T47D (cell line): ENCODE measurements at places on chromosomes 7 and 10.

- no peak for DNase-seq
Measured at GRCh38 chr7:33750177-33750576, 155.2 kb upstream of the BMPER start.

DNA sequence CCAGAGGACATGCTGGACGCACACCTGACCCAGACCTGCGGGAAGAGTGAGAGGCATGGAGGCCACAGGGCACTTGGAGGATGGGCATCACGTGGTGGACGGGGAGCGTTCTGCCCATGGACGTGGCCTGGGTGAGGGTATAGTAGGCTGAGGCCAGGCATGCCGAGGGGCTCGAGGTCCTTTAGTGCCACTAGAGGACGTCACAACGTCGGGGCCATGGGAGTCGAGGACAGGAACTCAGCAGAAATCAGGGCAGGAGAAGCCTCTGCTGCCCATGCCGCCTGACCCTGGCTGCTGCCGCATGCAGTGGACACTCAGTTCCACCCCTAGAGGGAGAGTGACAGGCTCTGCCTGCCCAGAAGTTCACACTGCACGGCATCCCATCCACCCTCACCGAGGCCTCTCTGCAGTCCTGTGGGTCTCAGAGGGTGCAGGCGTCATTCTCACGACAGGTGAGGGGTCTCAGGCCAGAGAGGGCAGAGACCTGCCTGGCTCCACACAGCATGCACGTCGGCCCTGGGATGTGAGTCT, 198.7 kb downstream of the ADARB2 start:
- no peak for DNase-seq

GRCh38 chr10:48598936-48599829, 5.7 kb downstream of the ARHGAP22 start:
- DNase-seq, result no peak

DNA sequence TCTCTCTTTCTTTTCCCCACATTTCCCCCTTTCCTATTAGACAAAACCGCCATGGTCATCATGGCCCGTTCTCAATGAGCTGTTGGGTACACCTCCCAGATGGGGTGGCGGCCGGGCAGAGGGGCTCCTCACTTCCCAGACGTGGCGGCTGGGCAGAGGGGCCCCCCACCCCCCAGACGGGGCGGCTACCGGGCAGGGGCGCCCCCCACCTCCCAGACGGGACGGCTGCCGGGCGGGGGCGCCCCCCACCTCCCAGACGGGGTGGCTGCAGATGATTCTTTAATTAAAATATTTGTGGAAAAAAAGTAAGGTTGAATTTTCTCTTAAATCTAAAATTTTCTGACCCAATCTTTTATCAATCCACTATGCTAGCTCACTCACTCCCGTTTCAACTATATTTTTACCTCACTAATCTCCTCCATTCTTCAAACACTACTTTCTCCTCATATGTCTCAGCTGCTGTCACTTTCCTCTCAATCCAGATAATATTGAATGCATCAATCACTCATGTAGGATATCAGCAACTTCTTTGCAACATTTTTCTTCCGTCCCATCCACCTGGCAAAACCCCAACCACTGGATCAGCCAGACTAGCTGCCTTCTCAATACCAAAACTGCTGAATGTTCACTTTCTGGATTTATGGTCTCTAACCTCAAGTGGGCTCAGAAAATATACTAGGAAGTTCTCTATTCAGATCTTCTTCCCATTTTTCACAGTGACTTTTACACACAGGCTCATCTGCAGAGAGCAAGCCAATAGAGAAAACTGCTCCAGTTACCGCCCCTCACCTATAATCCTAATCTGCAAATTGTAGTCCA, 81.1 kb upstream of the TRIM24 start:
- no peak for DNase-seq

- no peak for DNase-seq
Measured at GRCh38 chr10:107656932-107657331, 492.4 kb upstream of the SORCS1 start.

- DNase-seq, result no peak
Measured at GRCh38 chr7:112503361-112503972, 22.7 kb downstream of the LSMEM1 start.

DNA sequence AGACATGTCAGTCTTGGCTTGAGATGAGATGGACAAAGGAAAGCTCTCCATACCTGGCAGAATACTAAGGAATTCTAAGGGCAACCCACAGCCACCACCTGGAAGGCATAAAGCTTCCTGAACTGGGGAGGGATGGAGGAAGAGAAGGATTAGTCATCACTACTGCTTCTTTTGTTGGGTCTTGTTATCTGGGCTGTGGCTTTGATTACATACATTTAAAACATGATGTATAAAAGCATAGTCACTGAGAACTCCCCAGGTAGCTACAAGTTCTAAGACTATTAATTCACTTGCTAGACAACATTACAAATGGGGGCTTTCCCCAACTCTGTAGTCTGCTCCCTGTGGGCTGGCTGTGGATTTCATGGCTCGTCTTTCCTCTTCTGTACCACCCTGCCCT, 58.2 kb downstream of the RBM33 start:
- DNase-seq, result no peak

DNA sequence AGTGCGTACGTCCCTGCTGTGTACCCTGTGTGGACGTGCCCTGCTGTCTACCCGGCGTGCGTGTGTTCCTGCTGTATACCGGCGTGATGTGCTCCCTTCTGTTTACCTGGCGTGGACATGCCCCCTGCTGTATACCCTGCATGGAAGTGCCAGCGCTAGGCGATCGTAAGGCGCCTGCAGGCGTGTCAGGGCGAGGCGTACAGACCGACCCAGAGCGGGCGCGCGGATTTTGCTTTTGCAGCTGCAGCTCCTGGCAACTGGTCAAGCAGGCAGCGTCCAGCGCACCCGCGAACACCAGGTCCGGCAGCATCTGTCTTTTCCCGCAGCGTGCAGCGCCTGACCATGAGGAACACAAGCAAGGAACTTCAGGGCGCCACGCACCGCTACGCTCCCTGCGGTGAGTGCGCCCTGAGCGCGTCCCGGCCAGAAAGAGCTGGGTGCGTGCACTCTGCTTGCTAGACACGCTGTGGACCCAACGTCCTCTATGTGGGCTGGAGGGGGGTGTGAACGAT, 680 bp downstream of the C7orf57 start:
- peak; percentile 43 for DNase-seq

- no peak for DNase-seq
Measured at GRCh38 chr7:38658921-38659320, 27.7 kb upstream of the AMPH start.

GRCh38 chr10:33838731-33839130, 504.3 kb upstream of the NRP1 start:
- no peak for DNase-seq

DNA sequence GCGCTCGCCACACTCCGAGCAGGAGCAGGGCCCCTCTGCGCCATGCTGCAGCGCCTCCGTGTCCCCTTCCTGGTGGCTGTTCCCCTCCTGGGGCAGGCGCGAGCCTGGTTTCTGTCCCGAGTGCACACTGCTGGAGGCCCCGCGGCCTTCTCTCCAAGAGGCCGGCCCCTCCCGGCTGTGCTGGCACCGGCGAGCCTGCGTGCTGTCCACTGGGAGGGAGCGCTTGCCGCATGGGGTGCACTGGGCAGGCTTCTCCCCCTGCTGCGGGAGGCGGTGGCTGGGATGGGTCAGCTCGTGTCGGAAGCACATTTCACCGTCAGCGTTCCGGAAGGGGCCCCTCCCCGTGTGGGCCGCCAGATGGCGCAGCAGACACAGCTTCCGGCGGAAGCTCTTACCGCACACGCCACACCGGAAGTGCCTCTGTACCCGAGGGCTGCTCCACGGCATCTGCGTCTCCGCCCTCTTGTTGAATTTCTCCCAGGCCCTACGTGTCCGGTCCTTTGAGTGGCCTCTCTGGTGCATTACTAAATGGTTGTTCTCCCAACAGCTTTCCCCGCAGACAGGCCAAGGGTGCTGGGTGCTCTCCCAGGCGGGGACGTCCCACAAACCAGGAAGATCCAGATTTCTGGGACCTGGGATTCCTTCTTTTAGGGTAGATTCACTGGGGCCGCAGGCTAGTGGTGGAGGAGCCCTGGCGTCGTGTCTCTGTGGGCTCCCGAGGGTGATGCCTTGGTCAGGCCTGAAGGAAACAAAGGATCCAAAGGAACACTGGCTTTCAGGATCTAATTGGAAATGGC, 18.7 kb downstream of the ZNF786 start:
- peak; percentile 12 for DNase-seq

GRCh38 chr7:89053130-89053529, 257.6 kb upstream of the TEX47 start:
- DNase-seq, result no peak

DNA sequence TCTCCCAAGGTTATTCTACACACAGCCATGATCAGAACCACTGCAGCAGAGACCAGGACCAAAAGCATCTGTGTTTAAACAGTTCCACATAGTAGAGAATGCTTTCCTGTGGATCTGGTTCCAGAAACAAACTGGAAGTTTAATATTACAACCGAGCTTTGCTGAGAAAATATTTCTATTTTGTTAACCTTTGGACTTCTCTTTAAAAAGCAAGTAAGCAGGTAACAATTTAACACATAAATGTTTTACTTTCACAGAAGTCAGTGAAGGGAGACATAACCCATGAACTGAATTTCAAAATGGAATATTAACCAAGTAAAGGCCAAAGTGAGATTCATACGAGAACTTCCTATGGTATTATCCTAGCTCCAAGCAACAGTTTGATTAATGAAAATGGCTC, 98.6 kb upstream of the PHYHIPL start:
- DNase-seq, result no peak

- no peak for DNase-seq
Measured at GRCh38 chr10:18721067-18721466, 61.8 kb downstream of the ARL5B start.

DNA sequence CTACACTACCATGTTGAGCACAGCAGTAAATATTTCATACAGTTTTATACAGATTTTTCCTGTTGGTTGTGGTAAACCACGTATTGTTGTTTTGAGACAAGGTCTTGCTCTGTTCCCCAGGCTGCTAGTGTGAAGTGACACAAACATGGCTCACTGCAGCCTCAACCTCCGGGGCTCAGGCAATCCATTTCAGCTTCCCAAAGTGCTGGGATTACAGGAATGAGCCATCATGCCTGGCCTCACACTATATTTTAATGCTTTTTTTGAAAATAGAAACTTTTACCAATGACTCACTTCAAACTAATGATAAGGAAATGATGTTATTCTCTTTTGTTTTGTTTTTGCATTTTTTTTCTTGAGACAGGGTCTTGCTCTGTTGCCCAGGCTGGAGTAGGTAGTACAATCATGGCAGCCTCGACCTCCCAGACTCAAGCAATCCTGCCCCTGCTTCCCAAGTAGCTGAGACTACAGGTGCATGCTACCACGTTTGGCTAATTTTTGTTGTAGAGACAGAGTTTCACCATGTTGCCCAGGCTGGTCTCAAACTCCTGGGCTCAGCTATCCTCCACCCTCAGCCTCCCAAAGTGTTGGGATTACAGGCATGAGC, 210.6 kb downstream of the TPST1 start:
- DNase-seq, result no peak

GRCh38 chr10:120460776-120461175, 3.7 kb downstream of the PLPP4 start:
- no peak for DNase-seq

DNA sequence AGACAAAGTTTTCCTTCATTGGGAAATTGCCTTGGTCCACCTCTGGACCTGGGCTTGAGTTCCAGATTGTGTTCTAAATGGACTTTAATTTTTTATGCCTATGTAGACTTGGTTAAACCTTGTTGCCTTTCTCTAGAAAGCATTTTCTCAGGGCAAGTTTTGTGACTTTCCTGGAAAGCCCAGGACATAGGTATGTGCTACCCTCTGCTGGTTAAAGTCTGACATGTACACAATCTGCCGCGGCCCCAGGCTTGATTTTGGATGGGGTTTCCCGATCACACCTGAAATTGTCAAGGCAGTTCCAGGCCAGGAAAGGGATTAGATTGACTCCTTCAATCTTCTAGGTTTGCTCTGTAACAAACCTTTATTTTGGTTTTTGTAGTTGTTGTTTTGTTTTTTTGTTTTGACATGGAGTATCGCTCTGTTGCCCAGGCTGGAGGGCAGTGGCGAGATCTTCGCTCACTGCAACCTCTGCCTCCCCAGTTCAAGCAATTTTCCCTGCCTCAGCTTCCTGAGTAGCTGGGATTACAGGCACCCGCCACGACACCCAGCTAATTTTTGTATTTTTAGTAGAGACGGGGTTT, 14.1 kb upstream of the AKR1B10 start:
- peak; percentile 62 for DNase-seq

DNA sequence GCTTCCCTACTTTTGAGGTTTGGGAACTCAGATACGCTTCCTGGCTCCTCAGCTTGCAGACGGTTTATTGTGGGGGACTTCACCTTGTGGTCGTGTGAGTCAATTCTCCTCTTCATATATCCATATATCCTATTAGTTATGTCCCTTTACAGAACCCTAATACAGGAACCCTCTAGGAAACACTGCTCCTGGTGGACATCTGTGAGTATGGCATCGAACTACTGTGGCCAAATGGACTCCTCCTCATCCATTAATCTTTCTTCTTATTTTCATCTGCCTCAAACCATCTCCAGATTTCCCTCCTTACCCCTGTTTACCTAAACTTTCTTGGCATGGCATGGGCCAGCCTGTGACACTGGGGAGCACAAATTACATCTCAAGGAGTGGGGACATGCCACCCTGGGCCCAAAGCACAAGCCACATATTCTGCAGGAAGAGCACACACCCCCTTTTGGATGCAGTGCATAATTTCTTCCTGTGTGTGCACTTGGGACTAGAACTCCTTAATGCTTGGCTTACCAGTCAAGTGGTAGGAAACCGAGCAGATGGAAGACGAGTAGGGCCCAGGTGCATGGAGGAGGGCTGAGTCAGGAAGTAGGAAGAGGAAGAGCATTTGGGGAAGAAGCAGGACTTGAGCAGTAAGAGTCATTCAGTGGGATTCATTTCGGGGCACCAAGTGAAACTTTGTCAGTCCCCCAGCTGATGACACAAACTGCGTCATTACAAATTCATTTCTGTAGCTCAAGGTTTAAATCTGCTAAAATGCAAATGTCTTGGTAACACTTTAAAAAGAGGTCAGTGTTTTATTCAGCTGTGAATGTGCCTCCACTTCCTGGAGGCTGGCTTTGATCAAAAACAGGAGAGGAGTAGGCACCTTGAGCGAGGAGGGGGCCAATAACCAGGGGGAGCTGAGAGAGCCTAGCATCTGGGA, 80.8 kb upstream of the PLXNA4 start:
- no peak for DNase-seq

GRCh38 chr10:24462889-24463552, 254.1 kb downstream of the KIAA1217 start:
- DNase-seq, result no peak

GRCh38 chr10:129658376-129659072, 191.5 kb downstream of the MGMT start:
- DNase-seq, result no peak

DNA sequence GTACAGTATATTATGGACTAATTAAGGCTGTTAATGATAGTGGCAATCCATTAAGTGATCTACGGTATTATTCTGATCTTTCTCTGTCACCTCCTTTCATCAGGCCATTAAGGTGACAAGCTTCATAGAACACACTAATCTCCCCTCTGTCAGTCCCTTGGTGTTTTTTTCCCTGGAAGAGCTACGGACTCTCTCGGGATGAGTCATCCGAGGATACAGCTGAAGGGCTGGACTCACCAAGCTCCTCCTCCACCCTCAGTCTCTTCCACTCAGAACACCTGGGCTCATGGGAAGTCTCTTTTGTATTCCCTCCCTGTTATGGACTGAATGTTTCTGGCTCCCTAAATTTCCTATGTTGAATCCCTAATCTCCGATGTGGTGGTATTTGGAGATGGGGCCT, 69.8 kb upstream of the PLXNA4 start:
- no peak for DNase-seq
